Erythroblast (primary cell): ENCODE measurements at places on chromosomes 5 and 9.

- DNase-seq, result no peak
Measured at GRCh38 chr5:14528926-14529325, 52.7 kb upstream of the OTULINL start.

GRCh38 chr5:37730896-37731455 lies 108.9 kb downstream of the GDNF start:
- no peak for DNase-seq

GRCh38 chr9:105262497-105262896 lies 18.0 kb downstream of the SLC44A1 start:
- no peak for DNase-seq

DNA sequence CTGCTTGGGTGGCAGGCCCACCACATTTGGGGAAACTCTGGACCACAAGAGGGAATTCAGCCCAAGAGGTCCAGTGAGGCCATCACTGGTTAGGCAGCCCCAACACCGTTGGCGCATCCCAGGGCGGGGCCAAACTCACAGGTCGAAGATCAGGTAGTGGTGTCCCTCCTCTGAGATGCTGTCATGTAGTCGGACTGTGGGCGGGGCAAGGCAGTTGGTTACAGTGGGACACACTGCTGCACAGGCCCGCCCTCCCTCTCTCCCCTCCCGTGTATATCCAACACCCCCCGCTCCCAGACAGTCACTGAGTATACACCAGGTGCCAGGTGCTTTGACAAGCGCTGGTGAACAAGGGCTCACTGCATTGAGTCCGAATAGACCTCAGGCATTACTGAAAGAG lies 32.1 kb downstream of the CAMK2A start:
- DNase-seq, result no peak

- DNase-seq, result no peak
Measured at GRCh38 chr9:99628849-99629620, 192.7 kb upstream of the NR4A3 start.

DNA sequence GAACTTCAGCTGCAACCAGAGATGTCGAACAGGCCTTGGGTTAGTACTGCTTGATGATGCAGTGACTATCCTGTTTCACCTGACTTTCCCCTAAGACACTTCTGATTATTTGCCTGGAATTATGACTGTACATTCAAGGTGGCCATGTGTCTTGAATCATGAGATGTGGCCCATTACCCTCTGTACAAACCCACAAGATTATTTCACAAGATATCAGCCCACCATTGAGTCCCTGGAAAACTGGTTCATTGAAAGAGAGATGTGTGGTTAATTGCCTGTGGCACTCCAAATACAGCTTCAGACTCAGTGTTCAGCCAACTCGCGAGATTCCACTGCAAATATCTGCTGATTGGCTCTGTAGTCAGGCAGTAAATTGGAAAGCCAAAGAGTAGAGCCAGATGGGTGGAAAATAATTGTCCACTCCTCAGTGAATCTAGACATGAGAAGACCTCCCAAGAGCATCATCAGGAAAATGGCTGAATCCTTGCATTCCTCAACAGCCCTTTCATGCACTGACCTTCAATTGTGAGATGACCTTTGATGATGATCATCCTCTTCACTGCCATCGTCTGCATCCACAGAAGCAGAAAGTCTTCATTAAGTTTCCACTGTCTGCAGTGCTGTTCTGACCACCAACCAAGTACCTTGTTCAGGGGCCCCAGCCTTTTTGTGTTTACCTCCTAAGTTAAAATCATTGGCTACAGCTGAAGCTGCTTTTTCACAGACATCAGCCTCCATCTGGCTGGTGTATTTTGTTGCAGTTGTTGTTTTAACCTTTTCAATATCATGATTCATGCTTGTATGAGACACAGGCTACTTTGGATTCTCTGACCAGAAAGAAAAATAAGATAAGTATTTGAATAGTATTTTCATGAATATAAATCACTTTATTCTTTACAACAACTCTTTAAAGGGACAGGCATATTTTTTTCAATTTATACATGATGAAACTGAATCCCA lies 75.2 kb downstream of the ESM1 start:
- no peak for DNase-seq

GRCh38 chr5:135025730-135026644 lies 8.0 kb downstream of the PITX1 start:
- no peak for DNase-seq

GRCh38 chr9:124676159-124676551 lies 95.0 kb downstream of the NR6A1 start:
- no peak for DNase-seq

DNA sequence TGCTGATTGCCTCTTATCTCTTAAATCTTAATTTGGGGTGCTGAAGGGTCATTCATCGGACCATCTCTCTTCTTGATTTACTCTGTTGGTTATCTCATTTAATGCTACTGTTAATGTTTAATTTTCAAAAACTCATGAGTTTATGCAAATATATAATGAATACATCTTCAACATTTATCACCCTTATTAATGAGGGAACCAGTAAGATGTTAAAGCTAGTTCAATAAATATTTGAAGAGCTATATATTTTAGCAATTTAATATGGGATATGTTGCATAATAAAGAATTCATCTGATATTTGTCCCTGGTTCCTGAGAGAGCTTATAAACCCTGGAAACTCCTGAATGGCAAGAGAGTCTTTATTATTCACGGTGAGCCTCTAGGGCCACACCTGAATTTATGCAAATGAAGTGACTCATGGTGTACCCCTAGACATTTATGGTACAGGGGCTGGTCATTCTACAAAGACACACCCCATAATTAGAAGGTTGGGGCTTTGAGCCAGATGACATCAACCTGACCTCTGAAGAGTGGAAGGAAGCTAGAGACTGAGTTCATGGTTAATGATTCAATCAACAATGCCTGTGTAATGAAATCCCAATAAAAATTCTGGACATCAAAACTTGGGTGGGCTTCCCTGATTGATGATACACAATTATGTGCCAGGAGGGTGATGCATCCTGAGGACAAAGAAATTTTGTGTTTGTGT lies 339.5 kb upstream of the ZNF608 start:
- DNase-seq, result no peak

GRCh38 chr5:43065387-43065947 lies 25.3 kb upstream of the ANXA2R start:
- DNase-seq, result peak; percentile 66

GRCh38 chr5:165906871-165907270 lies 2384.6 kb upstream of the WWC1 start:
- DNase-seq, result no peak

GRCh38 chr9:72574156-72574810 lies 52.9 kb downstream of the TMC1 start:
- peak; percentile 46 for DNase-seq

DNA sequence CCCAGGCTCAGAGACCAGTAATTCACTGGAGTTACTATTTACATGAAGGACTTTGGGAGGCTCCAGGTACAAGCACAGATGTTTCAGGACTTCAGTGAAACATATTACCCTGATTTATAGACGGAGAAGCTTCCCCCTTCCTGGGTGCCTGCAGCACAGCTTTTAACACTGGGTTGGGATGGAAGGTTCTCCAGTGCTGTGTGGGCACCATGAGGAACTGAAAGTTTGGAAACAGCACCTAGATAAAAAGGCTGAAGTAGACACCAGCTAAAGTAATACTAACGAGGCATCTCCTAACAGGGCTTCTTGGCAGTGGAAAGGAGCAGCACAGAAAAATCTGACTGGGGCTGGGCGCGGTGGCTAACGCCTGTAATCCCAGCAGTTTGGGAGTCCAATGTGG lies 70.7 kb downstream of the GCNT1 start:
- no peak for DNase-seq

DNA sequence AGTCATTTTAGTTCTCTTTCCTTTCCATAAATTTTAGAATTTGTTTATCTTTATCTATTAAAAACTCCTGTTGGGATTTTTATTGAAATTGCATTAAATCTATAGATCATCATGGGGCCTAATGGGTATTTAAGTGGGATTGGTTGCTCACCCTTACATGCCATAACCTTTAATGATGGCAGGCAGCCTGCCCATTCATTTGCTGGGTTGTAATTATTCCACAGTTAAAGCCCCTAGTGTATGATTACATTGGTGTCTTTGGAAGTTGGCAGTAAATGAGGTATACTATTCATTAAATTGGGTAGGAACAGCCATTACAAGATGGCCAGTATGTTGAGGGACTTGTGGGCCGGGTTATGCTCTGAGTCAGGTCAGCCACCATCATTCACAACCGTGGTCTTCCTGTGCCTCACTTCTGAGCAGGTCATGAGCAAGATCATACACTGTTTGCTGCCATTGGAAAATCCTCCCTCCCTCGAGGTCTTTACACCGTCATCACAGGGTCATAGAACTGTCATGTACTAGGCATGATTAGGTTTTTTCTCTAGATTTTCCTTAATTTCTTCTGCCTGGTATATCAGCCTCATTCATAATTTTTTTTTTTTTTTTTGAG lies 59.5 kb downstream of the CYSTM1 start:
- no peak for DNase-seq

- no peak for DNase-seq
Measured at GRCh38 chr5:37825334-37825915, 14.4 kb downstream of the GDNF start.

- DNase-seq, result no peak
Measured at GRCh38 chr9:26058111-26058895, 380.1 kb upstream of the TUSC1 start.
